HS-27A (cell line): ENCODE measurements at places on chromosomes 5 and 9.

GRCh38 chr5:158869854-158870253 lies 229.9 kb downstream of the EBF1 start:
- no peak for DNase-seq

DNA sequence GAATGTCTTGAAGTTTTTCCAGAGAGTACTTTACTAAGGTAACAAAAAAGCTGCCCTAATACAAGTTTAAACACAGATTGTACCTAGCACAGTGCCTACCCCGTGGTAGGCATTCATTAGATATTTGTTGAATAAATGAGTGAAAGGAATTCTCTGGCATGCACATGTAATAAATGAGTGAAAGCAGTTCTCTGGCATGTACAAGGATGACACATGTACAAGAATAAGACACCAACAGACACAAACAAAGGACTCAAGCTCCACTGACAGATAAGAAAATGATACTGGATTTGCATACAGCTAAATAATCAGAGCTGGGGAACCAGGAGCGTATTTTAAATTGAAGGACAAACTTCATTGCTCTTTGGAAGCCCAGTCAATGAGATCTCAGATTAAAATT lies 535.8 kb downstream of the EFNA5 start:
- DNase-seq, result no peak

GRCh38 chr9:126448865-126449577 lies 122.4 kb downstream of the MVB12B start:
- no peak for DNase-seq

DNA sequence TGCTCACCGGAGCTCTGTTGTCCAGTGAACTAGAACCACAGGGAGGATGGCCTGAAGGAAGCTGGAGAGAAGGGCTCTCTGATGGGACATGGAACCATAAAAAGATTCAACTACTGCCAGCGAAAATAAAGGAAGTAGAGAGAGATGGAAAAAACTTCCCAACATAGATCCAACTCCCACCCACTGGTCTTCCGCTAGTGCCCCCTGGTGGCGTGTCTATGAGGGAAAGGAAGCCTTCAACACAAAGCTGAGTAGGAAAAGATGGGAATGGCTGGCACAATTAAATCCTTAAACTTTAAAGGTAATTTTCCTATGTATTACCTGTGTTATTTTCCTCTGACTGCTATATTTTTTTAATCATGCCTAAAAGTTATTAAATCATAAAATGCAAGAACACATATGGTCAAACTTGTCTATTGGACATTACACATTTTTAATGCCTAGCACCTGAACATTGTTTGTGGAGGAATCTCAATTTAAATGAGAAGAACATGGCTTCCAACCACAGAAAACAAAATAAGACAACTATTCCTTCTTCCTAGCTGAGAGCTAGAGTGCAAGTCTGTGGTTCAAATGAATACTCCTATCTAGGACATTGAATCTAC lies 51.5 kb downstream of the CEP120 start:
- peak; percentile 3 for DNase-seq

GRCh38 chr5:155293605-155294178 lies 280.1 kb downstream of the KIF4B start:
- DNase-seq, result no peak

GRCh38 chr9:24293386-24293785 lies 252.3 kb downstream of the IZUMO3 start:
- DNase-seq, result no peak

GRCh38 chr5:160445132-160445531 lies 23.5 kb downstream of the PTTG1 start:
- no peak for DNase-seq

DNA sequence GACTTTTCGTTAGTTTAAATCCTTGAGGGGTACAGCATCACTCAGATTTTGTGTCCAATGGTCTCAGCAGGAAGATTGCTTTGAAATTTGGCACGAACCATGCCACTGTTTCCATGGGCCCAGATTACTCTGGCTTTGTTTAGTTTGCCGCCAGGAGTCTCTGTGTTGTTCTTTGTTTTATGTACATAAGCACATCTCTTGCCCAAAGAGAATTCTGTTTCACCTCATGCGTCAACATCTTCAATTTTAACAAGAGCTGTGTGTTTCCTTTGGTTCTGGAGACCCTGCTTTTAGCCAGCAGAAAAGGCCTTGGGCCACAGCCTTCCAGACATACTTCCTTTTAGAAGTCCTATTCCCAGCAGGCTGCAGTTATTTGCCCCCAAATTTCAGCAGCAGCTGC lies 62.4 kb downstream of the TNPO1 start:
- no peak for DNase-seq

DNA sequence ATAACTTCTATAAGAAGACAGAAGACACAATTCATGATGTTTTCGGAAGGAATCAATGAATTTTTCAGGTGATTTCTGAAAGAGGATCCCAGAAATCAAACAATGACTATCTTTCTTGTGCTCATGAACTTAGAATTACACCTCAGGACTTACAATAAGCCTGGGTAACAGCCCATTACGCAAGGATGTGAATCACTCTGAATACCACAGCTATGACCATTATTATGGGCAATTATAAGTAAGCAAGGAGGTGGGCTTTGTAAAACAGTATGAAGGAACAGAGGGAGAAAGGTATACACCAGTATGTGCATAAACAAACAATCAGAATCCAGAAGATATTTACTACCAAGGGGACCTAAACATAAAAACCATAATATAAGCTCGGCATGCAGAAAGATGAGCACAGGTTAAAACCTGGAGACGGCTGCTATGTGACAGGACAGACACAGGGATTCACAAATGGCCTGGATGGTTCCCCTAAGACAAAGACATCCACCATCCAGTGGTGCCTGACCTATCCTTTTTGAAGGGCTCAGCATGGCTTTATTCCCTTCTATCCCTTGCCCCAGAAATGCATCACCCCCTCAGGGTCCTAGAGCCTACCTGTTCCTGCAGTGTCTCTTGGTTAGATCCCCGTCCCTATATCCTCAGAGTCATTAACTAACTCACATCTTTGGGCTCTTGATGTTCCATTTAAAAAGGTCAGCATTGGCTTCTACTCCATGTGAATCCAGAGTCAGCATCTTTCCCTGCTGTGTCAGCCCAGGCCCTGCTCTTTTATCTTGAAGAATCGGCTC lies 21.8 kb upstream of the PPP2CA start:
- DNase-seq, result no peak

DNA sequence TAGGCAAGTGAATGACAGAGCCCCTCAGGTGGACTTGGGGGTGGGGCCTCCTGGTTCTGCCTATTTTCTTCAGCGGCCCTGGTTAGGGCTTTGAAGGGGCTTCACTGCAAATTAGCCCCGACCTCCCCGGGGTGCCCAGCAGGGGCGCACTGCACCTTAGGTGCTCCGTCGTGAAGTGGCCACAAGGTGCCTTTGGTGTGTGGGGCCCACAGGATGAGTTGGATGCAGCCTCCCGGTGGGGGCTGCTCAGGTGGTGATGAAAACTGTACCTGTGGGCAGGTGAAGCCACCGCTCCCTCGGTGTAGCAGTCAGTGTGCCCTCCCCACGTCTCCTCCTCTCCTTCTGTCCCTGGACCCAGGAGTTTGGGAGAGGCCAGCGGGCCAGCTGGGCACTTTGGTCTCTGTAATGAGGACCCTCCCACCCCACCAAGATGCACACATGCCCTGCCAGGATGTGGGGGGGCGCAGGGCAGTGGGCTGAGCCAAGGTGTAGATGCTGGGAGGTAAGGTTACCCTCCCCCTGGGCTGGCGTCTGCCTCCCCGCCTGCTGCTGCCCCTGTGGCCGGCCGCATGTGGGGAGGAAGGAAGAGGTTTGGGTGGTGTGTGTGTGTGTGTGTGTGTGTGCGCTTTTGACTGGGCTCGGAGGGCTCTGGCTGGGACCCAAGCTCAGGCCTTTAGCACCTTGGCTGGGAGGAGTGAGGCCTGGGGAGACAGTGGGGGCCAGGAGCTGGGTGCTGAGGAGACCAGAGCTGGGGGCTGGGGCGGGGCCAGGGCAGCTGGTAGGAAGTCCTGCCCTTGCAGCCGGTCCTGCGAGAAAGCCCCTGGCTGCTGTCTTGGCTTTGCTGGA lies 55.6 kb downstream of the RXRA start:
- no peak for DNase-seq

- no peak for DNase-seq
Observed at GRCh38 chr9:1962588-1963106, 52.5 kb upstream of the SMARCA2 start.

- DNase-seq, result no peak
Observed at GRCh38 chr5:35031276-35031675, 16.5 kb downstream of the AGXT2 start.

DNA sequence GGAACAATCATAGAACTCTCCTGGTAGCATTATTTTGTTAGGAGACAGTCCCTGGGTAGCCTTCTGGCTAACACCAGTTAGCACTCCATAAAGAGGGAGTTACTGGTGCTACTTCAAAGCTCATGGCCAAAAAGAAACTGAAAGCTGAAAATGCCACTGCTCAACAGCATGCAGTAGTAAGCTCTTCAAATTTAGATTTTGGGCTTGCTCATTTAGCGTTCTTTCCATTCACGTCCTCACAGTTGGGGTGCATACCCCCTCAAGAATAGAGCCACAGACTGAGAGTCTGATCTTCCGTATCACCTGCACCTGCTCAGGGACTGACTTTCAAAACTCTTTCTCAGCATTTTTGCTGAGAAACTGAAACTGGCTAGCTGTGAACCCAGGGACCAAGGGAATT lies 24.7 kb downstream of the NTRK2 start:
- DNase-seq, result no peak

DNA sequence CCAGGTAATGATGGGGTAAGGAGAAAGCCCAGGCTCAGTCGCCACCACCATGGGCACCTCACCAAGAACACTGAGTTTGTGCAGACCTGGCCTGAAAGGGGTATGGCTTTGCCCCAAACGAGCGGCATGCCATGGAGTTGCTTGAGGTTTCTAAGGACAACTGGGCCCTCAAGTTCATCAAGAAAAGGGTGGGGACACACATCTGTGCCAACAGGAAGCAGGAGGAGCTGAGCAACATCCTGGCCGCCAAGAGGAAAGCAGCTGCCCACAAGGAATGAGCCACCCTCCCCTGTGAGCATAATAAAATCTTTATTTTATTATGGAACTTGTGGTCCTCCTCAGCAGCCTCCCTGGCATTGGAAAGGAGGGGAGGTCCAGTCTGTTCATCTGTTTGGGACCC lies 23.8 kb downstream of the CD14 start:
- DNase-seq, result no peak

- DNase-seq, result no peak
Observed at GRCh38 chr9:109781541-109782197, 1.7 kb downstream of the PALM2AKAP2 start.
